H9 (cell line): ENCODE measurements at places on chromosomes 7 and 10.

- no peak for DNase-seq
Measured at GRCh38 chr7:44631458-44632115, 25.2 kb downstream of the OGDH start.

- DNase-seq, result no peak
Measured at GRCh38 chr10:67969875-67970274, 85.4 kb downstream of the SIRT1 start.

GRCh38 chr10:19683356-19683755 lies 132.9 kb upstream of the PLXDC2 start:
- no peak for DNase-seq

DNA sequence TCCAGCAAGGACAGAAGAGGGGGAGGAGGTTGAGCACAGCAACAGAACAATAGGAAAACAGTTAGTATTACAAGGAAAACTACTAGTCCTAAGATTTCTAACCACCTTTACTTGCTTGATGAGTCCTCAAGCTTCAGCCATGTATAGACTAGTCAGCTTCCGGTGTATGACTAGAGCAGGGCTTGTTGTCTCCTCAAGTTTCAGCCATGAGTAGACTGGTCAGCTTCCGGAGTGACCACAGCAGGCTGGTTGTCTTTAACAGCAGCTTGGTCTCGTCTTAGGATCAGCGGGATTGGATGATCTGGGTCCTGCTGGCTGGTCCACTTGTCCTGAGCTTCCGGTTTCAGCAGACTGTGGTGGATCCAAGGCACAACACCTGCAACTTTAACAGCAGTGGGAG lies 10.6 kb upstream of the ZNF239 start:
- DNase-seq, result no peak

GRCh38 chr10:99534939-99535763 lies 2.4 kb downstream of the NKX2-3 start:
- DNase-seq, result peak; percentile 58
